ENCODE measurements at places on chromosomes 13 and 19. TPM values are rescaled to one million over a fixed set of nuclear protein-coding genes. Genes with fewer than 3 reads are reported as not detected.

SHISA2 gene
- 0.16 TPM for total RNA-seq

MCEMP1 gene
- total RNA-seq = 0.24 TPM

PCP2 gene
- not detected for total RNA-seq

PSG2 gene
- total RNA-seq = not detected

CPAMD8 gene
- total RNA-seq = 2.0 TPM

ZNF628 gene
- 3.7 TPM for total RNA-seq

ZSCAN4 gene
- not detected for total RNA-seq

MIR17HG gene
- 3.5 TPM for total RNA-seq

LAIR2 gene
- total RNA-seq = not detected

GTPBP3 gene
- 11.7 TPM for total RNA-seq

PRRG2 gene
- 13.2 TPM for total RNA-seq

ZNF550 gene
- 2.7 TPM for total RNA-seq

TLE6 gene
- total RNA-seq = 0.40 TPM

ARMC6 gene
- total RNA-seq = 19.8 TPM
